ENCODE measurements at places on chromosomes 12 and 14.

DNA sequence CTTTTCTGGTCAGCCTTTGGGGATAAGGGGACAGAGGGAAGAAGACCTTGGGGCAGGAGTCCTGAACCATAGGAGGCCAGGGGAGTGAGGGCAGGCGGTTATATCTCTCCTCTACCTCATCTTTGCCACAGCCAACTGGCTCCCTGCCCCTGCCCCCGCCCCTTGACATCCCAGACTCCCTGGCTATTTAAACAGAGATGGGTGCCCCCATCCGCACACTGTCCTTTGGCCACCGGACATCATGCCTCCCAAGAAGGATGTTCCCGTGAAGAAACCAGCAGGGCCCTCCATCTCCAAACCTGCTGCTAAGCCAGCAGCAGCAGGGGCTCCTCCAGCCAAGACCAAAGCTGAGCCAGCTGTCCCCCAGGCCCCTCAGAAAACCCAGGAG, 1.3 kb downstream of the MYL6B start:
- no peak for DNase-seq

GRCh38 chr12:94218233-94218632, 69.9 kb downstream of the PLXNC1 start:
- DNase-seq = no peak

DNA sequence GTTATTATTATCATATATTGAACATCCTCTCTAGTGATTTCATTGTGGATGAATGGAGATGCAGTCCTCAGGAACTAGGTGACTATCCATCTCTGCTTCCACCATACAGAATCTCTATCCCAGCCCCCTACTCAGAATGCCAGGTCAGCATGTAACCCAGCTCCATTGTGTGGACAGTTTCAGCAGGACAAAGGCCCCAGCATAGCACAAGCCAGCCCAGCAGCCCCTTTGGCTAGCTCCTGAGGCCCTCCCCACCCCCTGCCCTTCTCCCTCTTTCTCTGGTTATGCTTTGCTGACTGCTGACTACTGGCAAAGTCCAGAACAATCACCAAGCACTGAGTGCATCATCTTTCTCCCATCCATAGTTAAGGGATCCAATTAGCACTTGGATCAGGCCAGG, 5.8 kb upstream of the SPRYD4 start:
- DNase-seq = no peak

GRCh38 chr12:122980183-122981035, at the start of gene ARL6IP4:
ARL6IP4 (plus strand) TSS chr12:122980681; CDS start chr12:122981140, 459 bp downstream.
- peak; percentile 76 for DNase-seq

DNA sequence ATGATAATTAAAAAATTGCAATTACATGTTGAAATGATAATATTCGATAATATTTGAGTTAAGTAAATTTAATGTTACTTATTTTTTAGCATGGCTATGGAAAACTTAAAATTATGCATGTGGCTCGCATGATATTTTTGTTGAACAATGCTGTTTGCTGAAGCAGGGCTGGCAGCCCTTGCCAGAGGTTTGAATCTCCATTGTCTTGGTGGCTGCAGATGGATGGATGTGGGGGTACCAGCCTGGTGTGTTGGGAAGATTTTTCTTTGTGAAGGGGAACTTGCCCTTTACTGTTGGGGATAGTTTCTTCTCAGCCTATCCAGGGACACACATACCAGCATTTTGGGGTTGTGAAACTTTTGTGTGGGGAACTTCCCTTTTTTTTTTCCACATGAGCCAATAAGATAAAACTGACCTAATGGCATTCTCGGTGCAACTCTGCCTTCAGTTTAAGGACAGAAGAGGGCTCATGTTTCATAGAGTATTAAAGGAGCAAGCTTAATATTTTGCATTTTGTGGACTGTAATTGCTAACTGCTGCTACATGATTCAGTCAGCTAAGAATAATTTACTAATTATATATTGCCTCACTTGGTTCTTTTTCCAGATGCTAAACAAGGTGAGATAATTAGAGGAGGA, 8.8 kb downstream of the RASSF3 start:
- no peak for DNase-seq

DNA sequence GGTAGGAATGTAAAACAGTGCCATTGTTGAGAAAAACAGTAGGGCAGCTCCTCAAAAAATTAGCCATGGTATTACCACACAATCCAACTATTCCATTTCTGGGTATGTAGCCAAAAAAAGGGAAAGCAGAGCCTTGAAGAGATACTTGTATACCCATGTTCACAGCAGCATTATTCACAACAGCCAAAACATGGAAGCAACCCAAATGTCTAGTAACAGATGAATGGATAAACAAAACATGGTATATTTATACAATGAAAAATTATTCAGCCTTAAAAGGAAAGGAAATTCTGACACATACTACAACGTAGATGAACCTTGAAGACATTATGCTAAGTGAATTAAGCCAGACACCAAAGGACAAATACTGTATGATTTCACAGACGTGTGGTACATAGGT, 67.6 kb upstream of the GNG2 start:
- DNase-seq = no peak

GRCh38 chr12:132204793-132205270, 60.6 kb downstream of the NOC4L start:
- no peak for DNase-seq

GRCh38 chr12:51244269-51244668, 5.6 kb downstream of the DAZAP2 start:
- no peak for DNase-seq

DNA sequence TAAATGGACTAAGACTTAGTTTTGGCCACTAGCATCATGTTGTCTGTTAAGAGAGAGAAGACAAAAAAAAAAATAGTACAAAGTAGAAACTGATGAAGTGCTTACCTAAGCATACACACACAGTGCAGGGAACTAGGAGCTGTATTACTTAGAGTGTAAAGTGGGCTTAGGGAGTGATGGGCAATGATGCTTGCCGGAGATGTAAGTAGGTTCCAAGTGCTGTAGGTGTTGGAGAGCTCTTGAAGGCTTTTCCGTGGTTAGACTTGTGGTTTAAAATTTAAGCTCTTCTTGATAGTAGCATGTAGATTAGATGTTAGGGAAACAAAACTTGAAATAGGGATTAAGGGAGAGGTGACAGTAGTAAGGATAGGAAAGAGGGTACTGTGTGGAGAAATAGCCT, 34.7 kb downstream of the MIA2 start:
- DNase-seq = peak; percentile 29

DNA sequence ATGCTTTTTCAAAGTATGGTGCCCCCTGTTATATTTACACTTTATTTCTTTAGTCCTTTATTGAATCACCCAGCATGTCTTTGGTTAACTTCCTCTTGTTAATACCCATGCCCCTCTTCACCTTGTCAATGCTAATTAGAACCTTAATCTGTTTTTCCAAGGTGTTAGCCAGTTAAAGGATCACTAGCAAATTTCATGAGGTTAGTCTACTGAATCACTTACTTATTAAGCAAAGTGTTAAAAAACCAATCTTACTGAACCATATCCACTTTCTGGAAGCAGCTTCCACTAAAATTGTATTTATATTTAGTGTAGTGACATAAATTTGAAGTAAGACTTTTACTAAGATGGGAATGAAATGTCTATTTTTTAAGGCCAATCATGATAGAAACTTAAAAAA, 27.9 kb downstream of the TAOK3 start:
- no peak for DNase-seq

GRCh38 chr12:25960961-25961360, 2.5 kb downstream of the RASSF8 start:
- DNase-seq = no peak
